Activated T-cell treated with anti-CD3 and anti-CD28 coated beads, Interleukin-2, amount 50 U/mL, for 4 hours (primary cell): ENCODE measurements at places on chromosomes 5 and 9.

DNA sequence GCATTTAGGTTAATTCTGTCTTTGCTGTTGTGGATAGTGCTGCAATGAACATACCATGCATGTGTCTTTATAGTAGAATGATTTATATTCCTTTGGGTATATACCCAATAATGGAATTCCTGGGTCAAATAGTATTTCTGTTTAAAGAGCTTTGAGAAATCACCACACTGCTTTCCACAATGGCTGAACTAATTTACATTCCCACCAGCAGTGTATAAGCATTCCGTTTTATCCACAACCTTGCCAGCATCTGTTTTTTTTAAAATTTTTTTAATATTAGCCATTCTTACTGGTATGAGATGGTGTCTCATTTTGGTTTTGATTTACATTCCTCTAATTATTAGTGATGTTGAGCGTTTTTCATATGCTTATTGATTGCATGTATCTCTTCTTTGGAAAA, 15.5 kb upstream of the TARS1 start:
- DNase-seq, result no peak

DNA sequence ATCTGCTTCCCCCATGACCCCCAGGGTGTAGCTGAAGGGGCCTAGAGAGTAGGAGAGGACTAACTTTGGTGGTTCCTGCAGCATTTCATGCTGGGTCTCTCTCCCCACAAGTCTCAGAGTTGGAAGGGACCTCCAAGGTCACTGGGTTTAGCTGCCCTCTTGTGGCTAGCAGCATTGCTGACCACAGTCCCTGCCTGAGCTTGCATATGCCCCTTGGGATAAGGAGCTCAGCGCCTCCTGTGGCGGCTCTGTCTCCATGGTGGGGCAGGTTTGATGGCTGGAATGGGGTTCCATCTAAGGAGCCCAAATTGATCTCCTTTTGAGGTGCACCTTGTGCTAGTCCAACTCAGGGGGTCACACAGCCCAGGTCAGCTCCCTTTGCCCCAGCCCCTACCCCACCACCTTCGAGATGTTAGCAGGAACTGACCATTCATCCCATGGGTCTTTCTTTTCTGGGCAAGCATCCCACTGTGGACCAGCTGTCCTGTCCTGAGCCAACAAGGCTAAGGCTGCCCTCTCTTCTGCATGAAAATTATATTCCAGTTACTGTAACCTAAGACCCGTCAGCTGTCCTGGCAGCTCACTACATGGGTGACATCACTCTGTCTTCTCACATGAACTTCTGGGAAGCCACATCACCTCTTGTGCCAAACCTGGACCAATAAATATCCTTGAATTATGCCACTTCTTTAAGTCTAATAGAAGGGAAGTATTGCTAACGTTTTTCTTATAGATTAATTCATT, 196.2 kb downstream of the HSPA4 start:
- DNase-seq, result no peak

- no peak for DNase-seq
These were observed 211.3 kb downstream of the MAN2A1 start for GRCh38 chr5:109900911-109901627.

DNA sequence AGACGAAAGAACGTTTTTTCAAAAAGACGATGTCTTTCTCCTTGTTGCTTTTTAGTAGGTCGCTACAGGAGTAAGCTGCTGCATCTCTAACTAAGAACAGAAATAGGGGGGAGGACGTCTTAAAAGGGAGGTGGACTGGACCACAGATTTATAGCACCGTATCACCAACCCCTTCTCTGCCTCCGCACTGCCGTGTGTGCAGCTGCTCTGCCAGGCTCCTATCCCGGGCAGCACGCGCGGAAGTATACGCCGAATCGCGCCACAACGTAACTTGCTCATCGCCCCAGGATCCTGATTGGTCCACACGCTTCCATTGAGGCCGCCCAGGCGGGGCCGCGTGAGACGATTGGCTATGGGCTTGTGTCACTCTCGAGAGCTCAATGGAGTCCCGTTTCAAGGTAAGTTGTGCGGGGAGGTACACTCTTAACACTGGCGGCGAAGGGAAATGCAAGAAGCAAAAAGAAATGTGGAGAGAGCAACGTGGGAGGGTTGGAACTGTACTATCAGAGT, at the start of gene ELAVL2:
Gene ELAVL2, minus strand, starts transcription at position 121 of the 510 bp plus-strand sequence. CDS start 64,006 bp downstream, outside the sequence.
- DNase-seq, result peak; percentile 10

GRCh38 chr5:54484219-54484894, 28.9 kb downstream of the HSPB3 start:
- no peak for DNase-seq

- no peak for DNase-seq
These were observed 199.6 kb upstream of the DAB2 start for GRCh38 chr5:39624268-39624886.

DNA sequence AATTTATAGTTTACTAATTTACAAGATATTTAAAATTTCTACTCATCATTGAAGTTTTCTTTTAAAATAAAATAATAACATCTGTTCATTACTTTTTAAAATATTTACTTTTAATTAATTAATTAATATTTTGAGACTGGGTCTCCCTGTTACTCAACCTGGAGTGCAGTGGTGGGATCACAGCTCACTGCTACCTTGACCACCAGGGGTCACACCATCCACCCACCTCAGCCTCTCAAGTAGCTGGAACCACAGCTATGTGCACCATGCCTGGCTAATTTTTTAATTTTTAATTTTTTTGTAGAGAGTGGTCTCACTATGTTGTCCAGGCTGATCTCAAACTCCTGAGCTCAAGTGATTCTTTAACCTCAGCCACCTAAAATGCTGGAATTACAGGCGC, 1013.6 kb downstream of the CDH9 start:
- no peak for DNase-seq

GRCh38 chr9:89593727-89594427, 10.9 kb upstream of the GADD45G start:
- DNase-seq, result peak; percentile 54

DNA sequence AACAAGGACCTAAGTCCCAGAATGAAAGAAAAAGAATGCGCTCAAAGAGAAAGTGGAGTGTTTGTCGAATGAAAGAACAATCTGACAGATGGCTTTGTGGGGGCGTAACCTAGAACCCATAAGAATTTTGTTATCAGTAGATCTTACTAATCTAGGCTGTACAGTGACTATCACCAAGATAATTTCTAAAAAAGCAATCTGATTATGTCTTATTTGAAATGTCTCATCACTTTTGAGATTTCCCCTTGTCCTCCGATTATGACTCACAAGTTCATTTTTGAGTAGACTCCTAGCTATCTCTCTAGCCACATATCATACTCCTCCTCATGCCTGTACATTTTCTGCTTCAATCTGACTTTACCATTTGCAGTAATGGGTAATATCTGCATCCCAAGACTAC, 135.6 kb upstream of the SMARCA2 start:
- DNase-seq, result no peak

DNA sequence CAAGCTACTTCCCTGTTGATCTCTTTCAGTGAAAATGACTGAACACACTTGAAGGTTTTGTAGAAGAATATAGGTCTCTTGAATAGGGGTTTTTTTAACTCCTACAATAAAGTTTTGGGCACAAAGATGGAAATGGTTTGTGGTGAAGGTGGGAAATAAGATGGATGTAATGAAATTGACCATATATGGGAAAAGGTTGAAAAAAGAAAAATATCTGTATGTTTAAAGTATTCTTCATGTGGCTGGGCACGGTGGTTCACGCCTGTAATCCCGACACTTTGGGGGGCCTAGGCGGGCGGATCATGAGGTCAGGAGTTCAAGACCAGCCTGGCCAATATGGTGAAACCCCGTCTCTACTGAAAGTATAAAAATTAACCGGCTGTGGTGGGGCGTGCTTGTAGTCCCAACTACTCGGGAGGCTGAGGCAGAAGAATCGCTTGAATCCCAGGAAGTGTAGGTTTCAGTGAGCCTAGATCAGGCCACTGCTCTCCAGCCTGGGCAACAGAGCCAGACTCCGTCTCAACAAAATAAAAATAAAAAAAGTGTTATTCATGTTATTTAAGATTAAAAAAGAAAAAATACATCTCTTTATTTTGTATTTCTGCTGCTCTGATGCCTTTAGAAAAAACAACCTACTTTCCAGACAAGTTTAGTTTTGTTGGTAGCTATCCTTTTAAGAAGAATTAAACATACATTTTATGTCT, 2.2 kb downstream of the RBM27 start:
- no peak for DNase-seq
